ENCODE measurements at places on chromosomes 11 and 22.

- DNase-seq = no peak
Measured at GRCh38 chr22:16961477-16962186, 46.4 kb downstream of the GAB4 start.

DNA sequence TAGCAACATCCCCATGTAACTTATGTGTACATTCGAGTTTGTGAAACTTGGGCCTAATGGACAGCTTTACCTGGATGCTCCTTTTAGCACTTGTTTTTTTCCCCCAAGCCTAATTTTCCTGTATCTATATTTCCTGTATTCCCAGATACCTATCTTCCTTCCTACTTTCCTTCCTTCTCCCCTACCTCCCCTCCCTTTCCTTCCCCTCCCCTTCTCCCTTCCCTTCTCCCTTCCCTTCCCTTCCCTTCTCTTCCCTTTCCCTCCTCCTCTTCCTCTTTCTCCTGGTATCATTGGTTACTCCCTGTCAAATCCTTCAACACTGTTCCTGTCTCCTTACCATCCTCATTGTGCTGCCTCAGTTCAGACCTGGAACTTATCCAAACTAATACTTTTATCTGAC, 111.8 kb downstream of the HIPK3 start:
- no peak for DNase-seq

- DNase-seq = no peak
Measured at GRCh38 chr11:83072350-83073242, 899 bp upstream of the RAB30 start.

- no peak for DNase-seq
Measured at GRCh38 chr11:70944141-70944540, 308.2 kb downstream of the SHANK2 start.

- DNase-seq = no peak
Measured at GRCh38 chr22:45336971-45337431, 27.3 kb downstream of the FAM118A start.

GRCh38 chr11:68460741-68461574, at the start of gene PPP6R3:
TSS of gene PPP6R3 (plus strand) at chr11:68460752. CDS start at chr11:68537665, 76,913 bp downstream.
- DNase-seq = peak; percentile 48

GRCh38 chr22:46240506-46240905, 9.6 kb downstream of the CDPF1 start:
- DNase-seq = no peak

DNA sequence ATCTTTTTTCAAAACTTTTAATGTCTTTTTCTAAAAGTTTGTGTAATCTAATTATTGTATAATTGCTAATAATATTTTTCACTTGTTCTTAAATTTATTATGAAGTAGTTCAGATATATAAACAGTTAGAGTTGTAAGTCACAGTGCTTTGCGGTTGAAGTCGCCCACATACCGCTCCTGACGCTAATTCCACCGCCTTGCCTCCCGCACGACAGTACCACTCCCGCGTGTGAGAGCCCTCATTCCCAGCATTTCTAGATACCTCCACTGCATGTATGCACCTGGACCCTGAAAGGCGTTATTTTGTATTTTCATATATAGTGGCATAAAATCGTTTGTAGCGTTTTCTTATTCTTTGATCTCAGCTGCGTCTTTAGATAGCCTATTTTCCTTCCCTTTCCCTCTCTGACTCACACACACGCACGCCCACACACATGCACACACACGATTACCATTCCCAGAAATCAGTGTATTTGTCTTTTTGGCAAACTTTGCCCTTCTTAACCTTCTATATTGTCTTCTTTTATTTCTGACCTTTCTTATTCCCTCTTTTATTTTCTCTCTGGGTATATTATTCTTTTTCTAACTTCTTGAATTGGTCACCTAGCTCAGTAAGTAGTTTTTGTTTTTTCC, 56.4 kb upstream of the PITPNB start:
- DNase-seq = no peak

DNA sequence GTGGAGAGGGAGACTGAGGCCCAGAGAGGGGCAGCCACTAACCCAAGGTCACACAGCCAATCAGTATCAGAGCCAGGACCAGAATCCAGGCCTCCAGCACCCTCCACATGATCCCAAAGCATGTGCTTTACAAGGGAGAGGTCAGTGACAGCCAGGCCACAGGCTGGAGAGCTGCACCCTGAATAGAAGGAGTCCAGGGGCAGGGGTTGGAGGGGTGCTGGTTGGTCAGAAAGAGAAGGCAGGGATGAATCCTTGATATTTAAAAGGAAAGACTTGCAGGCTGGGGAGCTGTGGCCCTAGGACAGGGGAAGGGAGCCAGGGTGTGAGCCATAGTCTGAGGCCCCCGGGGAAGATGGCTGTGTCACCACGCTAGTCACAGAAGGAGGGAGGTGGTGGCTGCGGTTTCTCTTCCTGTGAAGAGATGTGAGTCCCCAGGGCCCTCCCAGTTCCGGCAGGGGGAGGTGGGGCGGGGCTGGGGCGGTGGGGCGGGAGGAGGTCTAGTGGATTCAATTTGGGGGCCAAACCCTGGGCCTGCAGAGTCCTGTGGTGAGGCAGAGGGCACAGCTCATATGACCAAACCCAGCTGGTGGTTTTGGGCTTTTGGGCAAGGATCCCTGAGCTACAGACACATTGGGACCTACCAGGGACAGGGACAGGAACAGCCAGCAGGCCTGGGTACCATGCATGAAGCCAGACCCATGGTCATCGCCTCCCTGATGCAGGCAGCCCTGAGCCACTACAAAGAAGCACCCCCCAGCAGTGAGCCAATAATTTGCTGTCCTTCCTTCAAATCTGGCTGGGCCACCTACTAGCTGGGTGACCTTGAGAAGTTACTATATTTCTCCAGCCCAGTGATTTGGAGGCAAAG, 14.0 kb downstream of the RAC2 start:
- DNase-seq = no peak

GRCh38 chr11:65698205-65698604, 13.8 kb upstream of the KAT5 start:
- DNase-seq = no peak

DNA sequence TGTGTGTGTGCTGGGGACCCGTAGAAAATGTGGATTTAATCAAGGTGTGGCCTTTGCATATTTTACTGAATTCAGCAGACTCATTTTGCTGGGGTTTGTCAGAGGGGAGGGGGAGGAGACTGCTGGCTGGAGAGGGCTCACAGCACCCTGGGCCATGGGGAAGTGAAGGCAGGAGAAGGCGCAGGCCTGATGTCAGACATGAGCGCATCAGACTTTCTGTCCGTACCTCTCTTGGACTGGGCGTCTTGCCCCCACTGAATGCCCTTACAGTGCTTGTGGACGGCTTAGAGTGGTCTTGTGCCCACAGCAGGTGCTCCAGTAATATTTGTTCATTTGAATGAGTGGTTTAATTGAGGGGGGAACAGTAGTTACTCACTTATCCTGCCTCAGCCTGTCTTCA, 75.2 kb downstream of the TEAD1 start:
- DNase-seq = no peak

DNA sequence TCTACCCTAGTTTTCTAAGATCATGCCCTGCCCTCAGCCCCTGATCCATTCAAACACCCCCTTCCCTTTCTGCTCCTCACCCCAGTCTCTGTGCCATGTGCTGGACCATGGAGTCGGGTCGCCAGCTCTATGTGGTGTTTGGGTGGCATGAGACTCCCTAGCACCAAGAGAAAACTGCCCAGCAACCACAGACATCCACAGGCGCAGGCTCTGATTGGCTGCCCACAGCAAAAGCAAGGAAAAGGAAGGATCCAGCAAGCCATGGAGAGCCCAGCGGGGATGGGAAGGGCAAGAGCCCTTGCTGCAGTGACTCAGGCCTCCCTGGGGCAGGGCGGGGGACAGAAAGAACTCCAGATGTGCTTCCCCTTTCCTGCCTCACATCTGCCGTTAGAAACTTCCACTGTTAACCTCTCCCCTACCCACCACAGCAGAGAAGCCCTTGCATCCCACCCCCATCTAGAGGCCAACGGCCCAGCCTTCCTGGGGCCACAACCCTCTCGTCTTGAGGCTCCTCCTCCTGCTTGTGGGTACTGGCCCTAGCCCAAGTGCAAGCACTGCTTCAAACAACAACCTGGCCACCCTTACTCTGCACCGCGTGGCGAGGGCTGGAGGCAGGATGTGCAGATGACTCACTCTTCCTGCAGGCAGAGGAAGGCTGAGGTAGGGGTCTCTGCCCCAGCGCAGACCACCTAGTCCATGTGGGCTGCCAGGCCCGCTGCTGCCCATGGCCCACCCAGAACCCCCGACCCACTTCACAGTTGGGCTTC, 9.7 kb upstream of the AHNAK start:
- DNase-seq = peak; percentile 95

- DNase-seq = no peak
Measured at GRCh38 chr11:7383406-7383805, 101.9 kb upstream of the OLFML1 start.

DNA sequence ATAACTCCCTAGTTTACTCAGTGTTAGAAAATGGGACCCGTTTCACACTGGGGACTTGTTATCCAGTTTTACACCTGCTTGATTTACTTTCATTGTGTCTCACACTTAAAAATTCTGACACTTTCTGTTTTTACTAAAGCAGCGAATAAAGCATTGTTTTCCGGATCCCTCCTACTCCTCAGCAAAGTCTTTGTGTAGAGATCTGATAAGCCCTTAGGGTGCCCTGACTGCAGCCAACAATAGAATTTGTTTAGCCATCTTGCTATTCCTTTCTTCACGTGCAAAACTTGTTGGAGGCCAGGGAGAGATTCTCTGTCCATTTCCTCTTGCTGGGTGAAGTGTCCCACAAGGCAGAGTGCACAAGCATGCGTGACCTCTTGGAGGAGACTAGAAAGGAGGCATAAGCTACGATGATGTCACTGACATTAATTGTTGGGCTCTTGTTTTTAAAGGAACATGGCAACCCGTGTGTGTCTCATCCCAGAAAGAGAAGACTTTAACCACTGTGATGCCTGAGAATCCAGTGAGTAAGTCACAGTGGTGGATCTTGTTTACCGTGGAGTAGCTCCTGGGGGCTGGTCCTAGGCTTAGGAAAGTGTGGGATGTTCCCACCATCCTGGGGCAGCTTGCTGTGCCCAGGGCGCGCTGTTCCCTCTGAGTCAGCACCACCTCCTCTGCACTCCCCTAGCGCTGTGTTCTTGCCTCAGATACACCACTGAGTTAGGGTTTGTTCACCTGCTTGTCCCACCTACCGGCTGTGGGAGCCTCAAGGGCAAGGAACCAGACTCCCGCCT, 27.7 kb downstream of the MICAL2 start:
- DNase-seq = no peak

DNA sequence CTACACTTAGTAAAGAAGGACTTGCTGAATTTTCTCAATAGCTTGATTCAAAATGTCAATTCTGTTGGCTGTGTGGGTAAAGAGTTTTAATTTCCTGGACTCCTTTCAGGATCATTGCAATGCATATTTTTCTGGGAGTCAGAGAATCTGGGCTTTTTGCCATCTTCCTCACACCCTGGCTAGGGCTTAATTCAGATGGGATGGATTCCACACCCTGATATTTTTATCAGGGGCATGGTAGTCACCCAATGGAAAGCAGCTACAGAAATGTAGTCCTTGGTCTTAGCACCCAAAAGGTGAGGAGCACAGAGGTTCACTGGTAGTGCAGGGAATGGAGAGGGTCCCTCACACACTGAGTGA, 79.3 kb downstream of the SGSM3 start:
- DNase-seq = no peak

- no peak for DNase-seq
Measured at GRCh38 chr11:2148595-2148994, 9.4 kb upstream of the IGF2 start.

- DNase-seq = no peak
Measured at GRCh38 chr11:576811-577610, 741 bp downstream of the PHRF1 start.

- DNase-seq = peak; percentile 99
Measured at GRCh38 chr11:61129639-61130523, 27.6 kb downstream of the CD5 start.

DNA sequence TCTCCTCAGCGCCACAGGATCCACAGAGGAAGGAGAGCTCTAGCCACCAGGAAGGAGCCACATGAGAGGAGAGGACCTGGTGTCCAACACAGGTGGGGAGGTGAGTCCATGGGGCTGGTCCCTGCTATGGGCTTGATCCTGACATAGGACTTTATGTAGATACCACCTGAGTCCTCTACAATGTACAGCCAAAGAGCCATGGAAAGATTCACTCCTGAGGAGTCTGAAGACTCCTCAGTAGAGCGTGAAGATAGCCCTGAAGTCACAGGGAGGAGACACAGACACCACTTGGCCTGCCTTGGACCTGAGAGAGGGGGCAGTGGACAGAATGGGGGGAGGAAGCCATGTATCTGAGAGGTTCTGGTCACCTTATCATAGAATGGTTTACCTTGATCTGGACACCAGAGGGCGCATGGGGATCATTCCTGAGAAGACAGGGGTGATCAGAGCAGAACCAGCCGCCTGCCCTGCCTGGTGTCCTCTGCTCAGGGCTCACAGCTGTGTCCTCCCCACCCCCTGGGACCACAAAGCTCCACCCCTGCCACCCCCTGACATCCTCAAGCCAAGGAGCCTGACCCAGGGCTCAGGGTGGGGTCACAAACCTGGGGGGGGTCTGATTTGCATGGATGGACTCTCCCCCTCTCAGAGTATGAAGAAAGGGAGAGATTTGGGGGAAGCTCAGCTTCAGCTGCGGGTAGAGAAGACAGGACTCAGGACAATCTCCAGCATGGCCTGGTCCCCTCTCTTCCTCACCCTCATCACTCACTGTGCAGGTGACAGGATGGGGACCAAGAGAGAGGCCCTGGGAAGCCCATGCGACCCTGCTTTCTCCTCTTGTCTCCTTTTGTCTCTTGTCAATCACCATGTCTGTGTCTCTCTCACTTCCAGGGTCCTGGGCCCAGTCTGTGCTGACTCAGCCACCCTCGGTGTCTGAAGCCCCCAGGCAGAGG, 77.0 kb downstream of the ZNF280B start:
- DNase-seq = peak; percentile 53

DNA sequence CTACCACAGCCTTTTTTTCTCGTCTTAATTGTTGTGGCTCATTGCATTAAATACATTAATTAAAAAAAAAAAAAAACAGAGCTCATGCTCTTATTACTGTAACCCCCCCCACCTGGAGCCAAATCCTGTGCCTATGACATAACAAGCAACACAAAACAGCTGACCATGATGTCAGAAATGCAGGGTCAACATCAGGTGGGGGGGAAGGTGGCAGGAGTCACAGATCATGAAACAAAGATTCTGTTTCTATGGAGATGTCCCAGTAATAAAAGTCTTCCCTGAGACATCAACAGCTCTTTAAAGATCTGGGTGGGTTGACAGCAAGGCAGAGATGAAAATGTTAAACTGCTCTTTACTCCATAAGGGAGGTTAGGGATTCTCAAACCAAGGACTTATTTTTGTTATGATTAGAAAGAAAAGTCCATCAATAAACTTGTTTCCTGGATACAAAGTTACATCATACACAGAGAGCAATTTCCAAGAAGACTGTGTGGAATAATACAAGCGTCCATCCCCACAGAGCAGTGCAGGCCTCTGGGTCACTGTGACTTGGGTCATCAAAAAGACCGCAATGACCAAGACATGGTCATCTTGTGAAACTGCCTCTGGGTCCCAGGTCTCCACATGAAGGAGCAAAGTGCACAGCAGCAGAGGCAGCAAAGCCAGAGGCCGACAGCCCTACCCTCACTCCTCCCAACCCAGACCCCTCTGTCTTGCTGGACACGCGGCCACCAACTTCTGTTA, 42.7 kb upstream of the CYP2D6 start:
- no peak for DNase-seq
